ENCODE measurements at places on chromosomes 3 and 15.

- no peak for DNase-seq
Measured at GRCh38 chr3:185724761-185725160, 100.1 kb downstream of the IGF2BP2 start.

- DNase-seq, result no peak
Measured at GRCh38 chr3:46736006-46736872, 18.6 kb upstream of the PRSS50 start.

DNA sequence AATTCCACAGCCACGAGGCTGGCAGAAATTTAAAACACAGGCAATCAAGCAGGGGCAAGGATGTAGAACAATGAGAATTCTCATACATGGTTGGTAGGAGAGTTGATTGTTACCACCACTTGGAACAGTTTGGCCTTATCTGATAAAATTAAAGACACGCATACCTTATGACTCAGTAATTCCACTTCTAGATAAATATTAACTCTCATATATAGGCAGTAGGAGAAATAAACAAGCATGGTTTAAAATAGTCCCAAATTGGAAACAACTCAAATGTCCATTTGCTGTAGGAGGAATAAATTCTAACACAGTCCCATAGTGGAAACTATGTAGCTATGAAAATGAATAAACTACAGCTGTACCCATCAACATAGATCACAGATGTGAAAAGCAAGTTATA, 42.3 kb upstream of the USP3 start:
- DNase-seq, result no peak

GRCh38 chr3:134029734-134030378, at the start of gene SLCO2A1:
TSS of gene SLCO2A1 (minus strand) at chr3:134029925. CDS start at chr3:134029802, 123 bp downstream.
- DNase-seq, result no peak

DNA sequence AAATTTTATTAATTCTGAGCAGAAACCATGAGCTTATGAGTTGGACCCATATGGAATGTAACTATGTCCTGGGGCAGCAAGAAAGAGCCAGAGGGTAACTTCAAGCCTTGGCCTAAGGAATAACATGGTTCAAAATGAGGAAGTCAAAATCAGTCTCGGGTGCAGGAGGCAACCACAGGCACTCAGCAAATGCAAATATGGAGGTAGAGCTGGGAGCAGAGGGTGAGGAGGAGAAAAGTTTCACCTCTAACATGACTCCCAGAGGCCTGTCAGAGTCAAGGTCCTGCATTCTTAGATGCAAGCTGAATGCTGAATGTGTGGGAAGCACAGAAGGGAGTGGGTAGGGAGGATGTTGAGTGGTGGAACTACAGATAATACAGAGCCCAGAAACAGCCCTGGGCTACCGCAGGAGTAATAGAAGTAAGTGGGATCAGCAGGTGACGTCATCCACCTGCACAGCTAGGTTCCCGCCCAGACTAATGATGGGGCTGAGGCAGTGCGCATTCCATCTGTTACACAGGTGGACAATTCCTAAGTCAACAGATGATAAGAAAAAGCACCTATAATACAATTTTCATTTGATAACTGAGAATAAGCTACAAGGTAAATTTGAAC, 279.8 kb upstream of the ARRDC4 start:
- DNase-seq, result no peak

DNA sequence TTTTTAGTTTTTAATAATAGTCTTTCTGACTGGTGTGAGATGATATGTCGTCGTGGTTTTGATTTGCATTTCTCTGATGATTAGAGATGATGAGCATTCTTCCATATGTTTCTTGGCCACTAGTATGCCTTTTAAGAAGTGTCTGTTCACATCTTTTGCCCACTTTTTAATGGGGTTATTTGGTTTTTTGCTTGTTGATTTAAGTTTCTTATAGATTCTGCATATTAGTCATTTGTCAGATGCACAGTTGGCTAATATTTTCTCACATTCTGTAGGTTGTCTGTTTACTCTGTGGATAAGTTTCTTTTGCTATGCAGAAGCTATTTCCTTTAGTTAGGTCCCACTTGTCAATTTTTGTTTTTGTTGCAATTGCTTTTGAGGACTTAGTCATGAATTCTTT, 185.4 kb downstream of the SUCNR1 start:
- DNase-seq, result no peak

- no peak for DNase-seq
Measured at GRCh38 chr15:69391046-69391757, 22.9 kb upstream of the KIF23 start.

Data from GM12892 (cell line).